ENCODE measurements at places on chromosomes 7 and 10.

GRCh38 chr10:110700947-110701616, 56.9 kb downstream of the RBM20 start:
- no peak for DNase-seq

GRCh38 chr7:5419539-5420066, 4.0 kb downstream of the TNRC18 start:
- peak; percentile 59 for DNase-seq

DNA sequence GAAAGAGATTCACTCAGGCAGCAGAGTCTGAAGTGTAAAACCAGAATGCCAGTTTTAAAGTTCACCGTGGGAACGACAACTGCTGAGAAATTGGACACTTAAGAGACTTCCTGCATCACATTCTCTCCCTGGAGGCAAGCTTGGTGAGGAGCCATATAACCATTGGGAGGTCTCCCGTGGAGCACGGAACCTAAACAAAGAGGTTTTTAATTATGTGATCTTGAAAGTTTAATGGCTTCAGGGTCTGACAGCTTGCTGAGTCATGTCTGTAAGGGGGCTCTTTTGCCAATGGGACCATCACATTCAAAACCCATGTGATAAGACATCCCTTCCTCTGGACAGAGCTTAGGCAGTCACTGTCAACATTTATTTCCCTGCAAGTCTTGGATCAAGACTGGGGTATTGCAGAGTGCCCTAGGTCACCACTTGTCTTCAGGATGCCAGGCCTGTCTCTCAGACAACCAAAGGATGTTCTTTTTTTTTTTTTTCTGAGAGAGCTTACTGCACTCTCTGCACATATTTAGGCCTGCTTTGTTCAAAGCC, 674.4 kb downstream of the TYW1 start:
- DNase-seq: no peak

DNA sequence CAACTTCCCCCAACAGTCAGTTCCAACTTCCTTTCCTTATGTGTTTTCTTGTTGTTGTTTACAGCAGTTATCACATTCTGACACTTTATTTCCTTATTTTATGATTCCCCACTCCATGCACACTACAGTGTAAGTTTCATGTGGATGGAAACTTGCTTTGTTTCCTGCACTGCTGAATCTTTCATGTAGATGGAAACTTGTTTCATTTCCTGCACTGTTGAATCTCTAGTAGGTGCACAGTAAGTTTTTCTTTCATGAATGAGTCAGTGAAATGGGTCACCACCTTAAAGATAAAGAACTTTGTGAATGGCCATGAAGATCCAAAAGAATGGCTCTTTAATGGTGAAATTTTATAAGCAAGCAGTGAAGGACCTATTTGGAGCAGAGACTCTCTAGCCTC, 61.4 kb downstream of the SHOC2 start:
- no peak for DNase-seq

DNA sequence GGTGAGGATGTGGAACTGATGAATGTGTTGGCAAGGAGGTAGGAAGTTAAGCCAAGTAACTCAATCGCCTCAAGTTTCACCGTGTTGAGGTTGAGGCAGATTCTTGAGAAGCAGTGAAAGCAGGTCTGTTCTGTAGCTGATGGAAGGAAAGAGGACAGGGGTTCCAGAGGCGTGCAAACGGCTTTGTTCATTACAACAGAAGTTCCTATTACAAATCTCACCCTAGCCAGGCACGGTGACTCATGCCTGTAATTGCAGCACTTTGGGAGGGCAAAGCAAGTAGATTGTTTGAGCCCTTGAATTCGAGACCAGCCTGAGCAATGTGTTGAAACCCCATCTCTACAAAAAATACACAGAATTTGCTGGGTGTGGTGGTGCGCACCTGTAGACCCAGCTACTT, 36.9 kb upstream of the PTF1A start:
- DNase-seq: no peak

- no peak for DNase-seq
These were observed 308.4 kb downstream of the ZNF248 start for GRCh38 chr10:37549054-37549453.

- DNase-seq: peak; percentile 36
These were observed 34.7 kb downstream of the CYCS start for GRCh38 chr7:25090374-25090773.

GRCh38 chr10:47419421-47419820, 35.3 kb upstream of the ZNF488 start:
- no peak for DNase-seq

DNA sequence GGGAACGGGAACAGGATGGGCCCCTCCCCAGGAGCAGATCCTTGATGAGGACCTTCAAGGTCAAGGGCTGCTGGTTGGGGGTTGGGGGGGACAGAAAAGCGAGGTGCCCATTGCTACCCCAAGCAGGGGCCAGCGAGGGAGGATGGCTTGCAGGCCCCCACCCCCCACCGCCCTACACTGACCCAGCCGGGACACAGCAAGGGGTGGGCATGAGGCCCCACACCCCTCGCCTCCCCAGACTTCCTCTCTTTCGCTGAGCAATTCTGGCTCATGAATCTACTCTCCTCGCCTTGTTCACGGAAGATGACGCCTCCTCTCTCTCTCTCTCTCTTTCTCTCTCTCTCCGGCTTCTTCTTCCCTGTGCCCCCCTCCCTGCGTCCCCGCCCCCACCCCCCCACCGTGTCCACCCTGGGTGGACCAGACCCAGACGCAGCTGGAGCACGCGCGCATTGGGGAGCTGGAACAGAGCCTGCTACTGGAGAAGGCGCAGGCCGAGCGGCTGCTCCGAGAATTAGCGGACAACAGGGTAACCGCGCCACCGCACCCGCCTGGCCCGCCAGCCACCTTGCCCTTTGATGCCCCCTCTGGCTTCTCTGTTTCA, 81.1 kb upstream of the GTF2IRD1 start:
- DNase-seq: no peak
